AG04449 (cell line): ENCODE measurements at places on chromosomes 3 and 15.

DNA sequence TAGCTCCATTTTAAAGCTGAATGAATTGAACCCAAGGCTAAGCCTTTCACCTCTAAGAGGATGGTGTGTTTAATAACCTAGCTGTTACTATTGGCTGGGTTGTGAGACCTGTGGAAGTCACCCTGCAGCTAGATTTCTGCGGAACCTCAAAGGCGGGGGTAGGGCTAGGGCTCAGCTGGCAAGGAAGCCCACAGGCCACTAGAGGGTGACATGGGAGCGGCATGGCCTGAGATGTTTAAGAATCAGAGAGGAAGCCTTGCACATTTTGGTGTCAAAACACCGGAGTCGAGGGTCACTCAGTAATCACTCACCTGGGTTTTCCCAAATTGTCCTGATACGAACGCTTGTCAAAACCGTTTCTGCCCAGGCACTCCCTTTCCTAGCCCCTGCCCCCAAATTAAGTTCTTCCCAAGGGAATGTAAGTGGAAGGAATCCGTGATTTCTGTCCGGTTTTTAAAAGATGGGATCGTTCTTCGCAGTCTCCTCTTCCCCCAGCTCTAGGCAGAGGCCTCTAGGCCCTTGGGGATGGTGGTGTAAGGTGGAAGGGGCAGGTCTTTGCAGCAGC is 3.8 kb upstream of the ACAD9 start:
- DNase-seq = no peak

GRCh38 chr3:66386011-66386924 is 114.6 kb downstream of the LRIG1 start:
- no peak for DNase-seq

DNA sequence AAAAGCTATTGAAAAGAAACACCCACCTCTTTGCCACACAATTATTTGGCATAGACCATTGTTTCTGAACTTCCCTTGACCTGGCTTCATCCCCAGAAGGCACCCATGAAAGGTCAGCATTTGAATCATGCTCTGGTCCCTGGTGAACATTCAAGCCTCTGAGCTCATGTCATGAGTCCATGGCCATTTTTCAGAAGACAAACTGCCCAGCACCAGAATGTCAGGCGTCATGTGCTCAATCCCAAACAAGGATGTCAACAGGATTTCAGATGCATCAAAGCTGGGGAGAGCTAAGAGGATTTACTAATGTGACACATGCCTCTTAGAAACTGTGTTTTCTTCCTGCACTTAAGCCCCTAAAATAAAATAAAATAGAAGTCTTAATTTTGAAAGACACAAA is 41.3 kb downstream of the TMED3 start:
- no peak for DNase-seq

GRCh38 chr15:84633311-84634227 is 20.5 kb downstream of the WDR73 start:
- no peak for DNase-seq

DNA sequence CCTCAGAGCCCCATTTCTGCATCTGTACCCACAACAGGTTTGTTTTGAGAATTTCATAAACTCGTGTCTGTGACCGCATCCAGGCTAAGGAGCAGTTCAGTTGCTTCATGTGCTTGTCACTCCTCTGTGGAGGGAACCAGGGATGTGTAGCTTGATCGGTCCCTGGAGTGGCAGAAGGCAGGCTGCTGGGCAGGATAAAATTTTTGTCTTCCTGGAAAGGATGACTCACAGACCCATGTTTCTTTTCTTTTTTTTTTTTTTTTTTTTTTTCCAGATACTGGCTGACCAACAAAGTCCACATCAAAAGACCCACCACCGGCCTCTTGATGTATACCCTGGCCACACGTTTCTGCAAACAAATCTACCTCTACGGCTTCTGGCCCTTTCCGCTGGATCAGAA is 70.1 kb downstream of the ST8SIA2 start:
- DNase-seq = no peak

DNA sequence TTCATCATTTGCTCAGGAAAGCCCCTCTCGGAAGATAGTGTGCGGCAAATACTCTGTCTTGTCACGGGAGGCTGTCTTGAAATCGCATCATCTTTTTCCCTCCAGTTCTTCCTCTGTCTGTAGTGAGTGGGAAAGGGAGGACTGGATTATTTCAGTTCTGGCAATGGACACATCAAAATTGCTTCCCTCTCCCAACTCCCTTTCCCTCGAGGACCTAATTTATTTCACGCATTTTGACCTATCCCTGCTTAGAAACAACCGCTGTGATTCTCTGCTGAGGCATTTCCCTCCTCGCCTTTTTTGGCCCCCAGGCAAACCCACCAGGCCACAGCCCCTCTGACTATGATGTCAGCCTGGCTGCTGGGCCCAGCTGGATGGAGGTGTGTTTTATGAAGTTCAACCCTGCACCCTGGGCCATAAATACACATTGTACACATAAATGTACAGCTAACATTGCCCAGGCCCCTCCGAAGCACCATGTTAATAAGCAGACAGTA is 138.7 kb upstream of the LRTM1 start:
- DNase-seq = no peak
